ENCODE measurements at places on chromosomes 12 and 14. TPM values are rescaled to one million over a fixed set of nuclear protein-coding genes. Genes with fewer than 3 reads are reported as not detected.
A peak's percentile ranks its signal among the peaks of the same experiment; 100 is the strongest.

Gene CMA1
- total RNA-seq, result 0.70 TPM

Gene ZNF219
- 32.7 TPM for total RNA-seq

Gene OTOGL
- 0.55 TPM for total RNA-seq

Gene GPRC5A
- total RNA-seq, result 3.6 TPM

Gene GALNT9
- total RNA-seq, result not detected

Gene ATXN3
- 20.0 TPM for total RNA-seq

- H3K36me3 ChIP-seq, result no peaks in the 10 kb centered on the region
- no peak for DNase-seq
- no peaks in the 10 kb centered on the region for H3K27me3 ChIP-seq
Observed at GRCh38 chr12:114167431-114167830, 201.3 kb upstream of the RBM19 start.

DNA sequence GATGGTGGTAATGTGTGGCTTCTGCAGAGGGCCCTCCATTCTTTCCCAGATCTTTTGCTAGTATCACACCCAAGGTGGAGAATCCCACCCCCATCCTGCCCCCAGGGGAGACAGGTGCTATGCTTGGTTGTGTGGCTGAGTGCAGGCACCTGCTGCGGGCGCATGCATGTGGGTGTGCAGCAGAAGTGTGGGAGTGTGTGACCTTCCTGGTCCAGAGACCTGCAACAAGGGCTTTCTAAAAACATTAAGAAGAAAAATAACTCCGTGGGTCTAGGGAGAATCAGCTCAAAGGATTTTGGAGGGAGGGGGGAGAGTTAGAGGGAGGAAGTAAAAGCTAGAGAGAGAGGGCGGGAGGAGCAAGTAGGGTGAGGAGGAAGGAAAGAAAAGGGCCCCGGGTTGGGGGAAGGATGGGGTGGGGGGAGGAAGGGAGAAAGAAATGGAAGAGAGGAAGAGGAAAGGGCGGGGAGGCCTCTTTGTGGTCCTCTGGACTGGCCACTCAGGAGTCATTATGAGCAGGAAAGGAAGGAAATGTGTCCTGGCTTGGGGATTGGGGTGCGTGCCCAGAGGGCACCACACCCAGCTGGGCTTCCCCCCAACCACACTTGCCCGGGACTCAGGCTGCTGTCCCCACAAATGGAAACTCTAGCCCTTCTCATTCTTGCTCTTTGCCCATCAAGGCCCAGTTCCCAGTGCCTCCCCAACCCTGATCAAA, 3.1 kb upstream of the FIGNL2 start:
- peak overlapping the region; percentile 60 for H3K27ac ChIP-seq
- peaks cover 2% of the 10 kb centered on the region for H3K27me3 ChIP-seq
- no peaks in the 10 kb centered on the region for H3K36me3 ChIP-seq

- H3K36me3 ChIP-seq, result no peaks in the 10 kb centered on the region
- H3K4me3 ChIP-seq, result no peak overlapping the region
- no peaks in the 10 kb centered on the region for H3K4me1 ChIP-seq
- no peak for DNase-seq
- H3K27ac ChIP-seq, result no peak overlapping the region
Observed at GRCh38 chr12:22709292-22709691, 84.3 kb downstream of the ETNK1 start.

DNA sequence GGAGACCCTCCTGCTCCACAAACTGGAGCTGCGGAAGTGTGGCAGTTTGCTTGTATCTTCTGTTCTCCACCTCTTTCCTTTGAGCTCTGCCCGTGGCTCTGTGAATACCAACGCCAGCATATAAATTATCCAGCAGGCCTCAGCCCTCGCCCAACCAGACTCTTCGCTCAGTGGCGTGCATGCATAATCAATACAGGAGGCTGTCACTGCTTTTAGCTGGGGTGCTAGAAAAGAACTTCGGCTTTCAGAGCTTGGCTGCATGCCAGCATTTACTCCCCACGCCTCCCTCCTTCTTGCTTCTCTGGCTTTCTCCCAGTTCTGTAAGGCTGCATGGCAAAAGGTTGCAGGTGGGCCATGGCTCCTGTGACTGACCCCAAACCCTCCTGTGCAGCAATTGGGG, 26.9 kb downstream of the NRXN3 start:
- H3K4me1 ChIP-seq, result no peaks in the 10 kb centered on the region
- DNase-seq, result no peak
- H3K27ac ChIP-seq, result no peak overlapping the region
- H3K4me3 ChIP-seq, result no peak overlapping the region
- no peaks in the 10 kb centered on the region for H3K36me3 ChIP-seq

DNA sequence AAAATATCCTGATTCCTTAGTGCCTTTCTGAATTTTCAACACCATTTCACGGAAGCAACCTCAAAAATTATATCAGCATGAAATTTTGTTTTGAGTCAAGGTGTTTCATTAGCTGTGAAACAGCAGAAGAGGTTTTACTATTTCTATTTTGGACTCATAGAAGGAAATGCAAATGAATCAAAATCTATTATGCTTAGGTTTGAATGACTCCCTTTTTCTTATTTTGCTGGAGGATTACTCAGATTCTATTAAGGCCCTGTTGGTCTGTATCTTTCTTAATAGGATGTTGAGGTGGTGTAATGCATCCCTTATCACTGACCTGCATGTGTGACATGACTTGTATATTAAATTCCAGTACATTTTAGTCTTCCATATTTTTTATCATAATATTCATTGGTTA, 165.8 kb downstream of the TMTC2 start:
- H3K4me1 ChIP-seq, result no peaks in the 10 kb centered on the region
- H3K27me3 ChIP-seq, result no peaks in the 10 kb centered on the region
- H3K27ac ChIP-seq, result no peak overlapping the region

DNA sequence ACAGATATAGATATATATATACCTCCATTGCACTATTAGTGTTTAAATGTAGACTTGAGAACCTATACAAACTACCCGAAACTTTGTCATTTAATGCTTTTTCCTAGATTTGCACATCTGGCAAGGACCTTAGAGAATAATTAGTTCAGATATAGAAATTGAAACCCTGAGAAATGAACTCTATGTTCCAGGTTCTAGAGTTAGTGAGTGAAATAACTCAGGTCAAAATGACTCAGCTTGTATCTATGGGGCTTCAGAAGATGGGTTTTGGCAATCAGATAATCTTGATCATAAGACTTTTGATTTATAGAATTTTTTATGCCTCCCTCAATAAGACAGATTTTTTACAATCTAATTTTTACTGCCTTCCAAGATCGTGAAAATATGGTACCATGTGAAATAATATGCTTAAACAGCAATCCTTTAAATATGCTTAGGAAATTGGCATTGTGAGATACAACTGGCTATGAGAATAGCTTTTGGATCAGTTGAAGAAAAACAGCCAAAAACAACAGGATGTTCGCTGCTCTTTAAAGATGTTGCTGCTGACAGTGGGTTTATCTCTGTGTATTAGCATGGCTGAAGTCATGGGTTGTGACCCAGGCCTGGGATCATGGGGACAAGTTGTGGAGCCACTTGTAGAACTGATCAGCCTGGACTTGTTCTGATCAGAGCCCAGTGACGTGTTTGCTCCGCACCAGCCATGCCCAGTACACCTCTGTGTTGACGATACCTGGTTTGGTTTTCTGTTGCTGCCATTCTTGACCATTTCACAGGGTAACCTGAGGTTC, 63.6 kb downstream of the TTLL5 start:
- H3K27me3 ChIP-seq, result no peaks in the 10 kb centered on the region
- peaks cover 7% of the 10 kb centered on the region for H3K4me1 ChIP-seq
- peak overlapping the region; percentile 79 for H3K27ac ChIP-seq
- no peaks in the 10 kb centered on the region for H3K36me3 ChIP-seq
- no peak overlapping the region for H3K4me3 ChIP-seq

GRCh38 chr14:87199381-87199780, 793.6 kb downstream of the GALC start:
- no peak overlapping the region for H3K27ac ChIP-seq
- no peaks in the 10 kb centered on the region for H3K27me3 ChIP-seq
- H3K4me3 ChIP-seq, result no peak overlapping the region
- DNase-seq, result no peak
- H3K4me1 ChIP-seq, result no peaks in the 10 kb centered on the region
- H3K36me3 ChIP-seq, result no peaks in the 10 kb centered on the region

DNA sequence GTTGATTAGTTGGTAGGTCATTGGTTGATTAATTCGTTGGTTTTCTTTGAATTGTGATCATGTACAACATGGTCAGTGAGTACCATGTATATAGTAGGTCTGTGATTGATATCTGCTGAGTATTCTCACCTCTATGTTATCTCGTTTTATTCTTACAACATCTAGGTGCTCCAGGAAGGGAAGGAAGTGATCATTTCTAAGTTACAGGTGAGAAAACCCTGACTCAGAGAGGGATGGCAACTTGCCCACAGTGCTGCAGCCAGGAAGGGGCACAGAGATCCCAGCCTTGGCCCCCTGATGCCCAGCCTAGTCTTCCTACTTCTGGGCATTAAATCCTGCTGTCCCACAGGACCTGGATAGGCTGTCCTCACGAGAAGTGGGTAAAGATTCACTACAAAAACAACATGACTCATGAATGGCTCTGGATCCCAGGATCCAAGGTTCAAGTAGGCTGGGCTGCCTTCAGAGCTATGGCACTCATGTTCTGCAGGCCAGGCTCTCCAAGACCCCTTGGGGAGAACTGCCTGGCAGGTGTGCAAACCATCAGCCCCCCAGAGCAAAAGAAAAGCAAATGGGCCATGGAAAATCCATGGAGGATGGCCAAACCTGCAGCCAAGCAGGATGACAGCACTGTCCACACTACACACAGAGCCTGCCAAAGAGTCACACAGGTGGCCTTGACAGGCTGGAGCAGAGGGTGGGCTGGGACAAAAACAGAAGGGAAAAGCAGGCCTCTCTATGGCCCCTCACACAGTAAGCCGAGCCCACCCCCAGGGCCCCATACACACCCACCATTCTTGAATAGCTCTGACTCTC, 146.2 kb downstream of the BCL11B start:
- H3K4me3 ChIP-seq, result no peak overlapping the region
- no peaks in the 10 kb centered on the region for H3K4me1 ChIP-seq
- no peak overlapping the region for H3K27ac ChIP-seq
- peaks cover 14% of the 10 kb centered on the region for H3K27me3 ChIP-seq

DNA sequence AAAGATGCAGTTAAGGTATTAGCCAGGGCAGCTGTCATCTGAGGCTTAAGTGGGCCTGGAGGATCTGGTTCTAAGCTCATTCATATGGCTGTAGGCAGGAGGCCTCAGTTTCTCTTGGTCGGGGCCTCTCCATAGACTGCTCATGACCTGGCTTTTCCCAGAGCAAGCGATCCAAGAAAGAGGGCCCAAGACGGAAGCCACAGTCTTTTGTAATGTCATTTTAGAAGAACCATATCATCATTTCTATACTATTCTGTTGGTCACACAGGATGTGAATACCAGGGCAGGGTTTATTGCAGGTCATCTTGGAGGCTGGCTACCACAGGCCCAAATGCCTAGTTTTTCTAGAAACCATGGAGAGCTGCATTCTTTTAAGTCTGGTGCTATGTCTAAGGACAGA, 47.7 kb downstream of the GNG2 start:
- H3K4me1 ChIP-seq, result no peaks in the 10 kb centered on the region
- peaks cover 6% of the 10 kb centered on the region for H3K36me3 ChIP-seq
- H3K27ac ChIP-seq, result no peak overlapping the region

GRCh38 chr12:91110311-91110924, 876 bp downstream of the LUM start:
- no peak for DNase-seq
- H3K4me3 ChIP-seq, result peak overlapping the region; percentile 49
- no peaks in the 10 kb centered on the region for H3K27me3 ChIP-seq
- H3K36me3 ChIP-seq, result no peaks in the 10 kb centered on the region
- H3K4me1 ChIP-seq, result no peaks in the 10 kb centered on the region
- H3K27ac ChIP-seq, result peak overlapping the region; percentile 73
